ENCODE measurements at places on chromosomes 2 and 18. TPM values are rescaled to one million over a fixed set of nuclear protein-coding genes. Genes with fewer than 3 reads are reported as not detected.

- no peaks in the 10 kb centered on the region for H3K27me3 ChIP-seq
- peak; percentile 83 for DNase-seq
Observed at GRCh38 chr18:49359732-49360444, 100.6 kb downstream of the DYM start.

GRCh38 chr2:705971-706511, 28.8 kb upstream of the TMEM18 start:
- no peaks in the 10 kb centered on the region for H3K36me3 ChIP-seq
- no peak for DNase-seq
- no peaks in the 10 kb centered on the region for H3K4me1 ChIP-seq
- H3K27ac ChIP-seq = no peak overlapping the region

GRCh38 chr2:108351889-108352288, 25.9 kb upstream of the SULT1C4 start:
- peak; percentile 54 for DNase-seq
- peaks cover 3% of the 10 kb centered on the region for H3K27me3 ChIP-seq
- H3K36me3 ChIP-seq = no peaks in the 10 kb centered on the region
- no peaks in the 10 kb centered on the region for H3K4me1 ChIP-seq

DNA sequence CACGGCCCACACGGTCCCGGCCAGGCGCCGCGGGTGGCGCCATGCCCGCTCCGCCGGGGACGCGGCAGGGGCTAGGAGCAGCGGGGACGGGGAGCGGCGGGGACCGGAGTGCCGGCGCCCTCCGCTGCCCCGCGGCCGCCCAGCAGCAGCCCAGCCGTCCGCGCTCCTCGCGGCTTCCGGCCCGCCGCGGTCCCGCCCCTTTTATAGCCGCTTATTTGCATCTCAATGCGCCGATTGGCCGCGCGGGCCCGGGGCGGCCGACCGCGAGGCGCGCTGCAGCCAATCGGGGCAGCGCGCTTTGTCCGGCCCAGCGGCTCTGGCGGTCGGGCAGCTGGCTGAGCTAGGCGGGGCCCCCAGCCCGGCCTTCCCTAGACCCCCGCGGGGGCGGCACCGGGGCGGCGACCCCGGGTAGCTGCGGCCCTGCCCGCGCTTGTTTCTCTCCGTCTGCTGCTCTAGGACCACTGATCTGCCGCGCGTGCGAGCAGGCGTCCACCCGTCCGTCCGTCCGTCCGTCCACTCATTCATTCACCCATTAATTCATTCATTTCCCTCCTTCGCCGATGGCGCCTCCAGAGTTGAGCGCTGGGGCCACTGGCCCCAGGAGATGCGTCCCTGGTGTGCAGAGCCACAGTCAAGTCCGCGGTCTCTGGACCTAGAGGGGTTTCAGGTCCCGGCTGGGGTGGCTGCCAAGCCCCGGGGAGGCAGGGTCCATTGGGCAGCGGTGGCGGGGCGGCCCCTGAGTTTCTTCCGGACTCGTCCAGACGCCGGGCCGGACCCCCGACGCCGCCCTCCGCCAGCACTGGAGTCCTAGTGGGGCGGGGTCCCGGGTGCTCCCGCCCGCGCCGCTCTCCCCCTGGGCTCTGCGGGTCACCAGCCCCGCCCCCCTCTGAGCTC, at the start of gene HES6:
HES6 (minus strand) TSS at position 176 of the 894 bp plus-strand sequence; CDS start at position 43, 133 bp downstream.
- no peaks in the 10 kb centered on the region for H3K36me3 ChIP-seq
- H3K27me3 ChIP-seq = peaks cover 28% of the 10 kb centered on the region
- peaks cover 2% of the 10 kb centered on the region for H3K4me1 ChIP-seq
- peak; percentile 79 for DNase-seq
- peak within 1 kb of the TSS; percentile 60 for H3K4me3 ChIP-seq
- H3K27ac ChIP-seq = no peak within 1 kb of the TSS

DNA sequence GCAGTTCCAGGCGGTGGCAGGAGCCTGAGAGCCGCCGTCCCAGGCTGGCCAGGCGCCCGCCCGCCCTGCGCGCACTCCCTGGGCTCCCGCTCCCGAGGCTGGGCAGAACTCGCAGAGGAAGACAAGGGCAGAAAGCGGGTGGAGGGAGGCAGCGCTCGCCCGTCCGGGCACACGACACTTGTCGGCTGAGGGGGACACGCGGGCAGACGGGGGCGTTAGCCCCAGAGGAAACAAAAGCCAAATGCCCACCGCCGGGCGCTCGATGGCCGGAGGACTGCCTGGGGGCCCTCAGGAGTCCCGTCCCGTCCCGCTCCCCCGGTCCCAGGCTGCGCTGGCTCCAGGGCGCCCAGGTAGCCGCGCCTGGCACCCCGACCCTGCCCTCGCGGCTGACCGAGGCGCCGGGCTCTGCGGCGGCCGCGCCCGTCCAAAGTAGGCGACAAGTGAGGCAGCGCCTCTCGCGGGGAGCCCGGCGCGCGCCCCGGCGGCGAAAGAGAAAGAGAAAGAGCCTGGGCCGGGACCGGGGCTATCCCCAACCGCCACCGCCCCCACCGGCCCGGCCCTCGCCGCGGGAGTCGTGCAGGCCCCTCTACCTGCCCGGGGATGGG, 491 bp downstream of the L3MBTL4 start:
- H3K4me1 ChIP-seq = no peaks in the 10 kb centered on the region
- no peaks in the 10 kb centered on the region for H3K36me3 ChIP-seq
- DNase-seq = no peak
- H3K4me3 ChIP-seq = no peak overlapping the region
- H3K27ac ChIP-seq = no peak overlapping the region

GRCh38 chr18:73954268-73954667, 193.4 kb downstream of the FBXO15 start:
- no peaks in the 10 kb centered on the region for H3K36me3 ChIP-seq
- no peak overlapping the region for H3K27ac ChIP-seq
- no peak for DNase-seq
- no peaks in the 10 kb centered on the region for H3K27me3 ChIP-seq
- no peaks in the 10 kb centered on the region for H3K4me1 ChIP-seq

GRCh38 chr2:73561422-73561821, 80.8 kb downstream of the NAT8 start:
- no peak overlapping the region for H3K27ac ChIP-seq
- H3K27me3 ChIP-seq = no peaks in the 10 kb centered on the region
- H3K4me3 ChIP-seq = no peak overlapping the region
- no peaks in the 10 kb centered on the region for H3K36me3 ChIP-seq
- H3K4me1 ChIP-seq = no peaks in the 10 kb centered on the region

- DNase-seq = peak; percentile 79
- no peak overlapping the region for H3K27ac ChIP-seq
- no peak overlapping the region for H3K4me3 ChIP-seq
- H3K36me3 ChIP-seq = no peaks in the 10 kb centered on the region
- H3K4me1 ChIP-seq = peaks cover 3% of the 10 kb centered on the region
- peaks cover 9% of the 10 kb centered on the region for H3K27me3 ChIP-seq
Observed at GRCh38 chr2:120680136-120680761, 55.4 kb upstream of the GLI2 start.

GRCh38 chr2:192555740-192556139, 361.0 kb upstream of the TMEFF2 start:
- H3K36me3 ChIP-seq = no peaks in the 10 kb centered on the region
- H3K4me1 ChIP-seq = no peaks in the 10 kb centered on the region
- no peak for DNase-seq
- no peak overlapping the region for H3K27ac ChIP-seq
- H3K4me3 ChIP-seq = no peak overlapping the region

DNA sequence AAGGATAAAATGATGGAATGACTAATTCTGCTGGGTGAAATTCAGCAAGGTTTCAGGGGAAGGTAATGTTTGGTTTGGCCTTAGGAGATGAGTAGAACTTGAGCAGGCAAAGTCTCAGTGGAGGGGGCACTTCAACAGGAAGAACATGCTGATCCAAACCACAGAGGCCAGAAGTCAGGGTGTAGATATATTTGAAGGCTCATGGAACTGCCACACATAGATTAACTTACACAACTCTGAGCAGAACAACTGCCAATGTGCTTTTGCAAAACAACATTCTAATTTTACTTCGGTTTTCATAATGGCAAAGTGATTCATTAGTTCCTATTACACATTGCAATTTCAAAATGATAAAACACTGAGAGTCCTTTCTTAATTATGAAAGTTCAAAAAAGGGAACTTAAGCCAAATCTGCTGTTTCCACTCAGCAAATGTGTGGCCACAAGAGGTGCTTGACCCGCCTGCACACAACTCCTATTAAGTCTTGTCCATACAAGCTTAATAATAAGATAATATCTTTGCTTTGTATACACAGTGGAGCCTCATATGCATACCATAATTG, 284.8 kb downstream of the MREG start:
- H3K4me1 ChIP-seq = peaks cover 9% of the 10 kb centered on the region
- no peaks in the 10 kb centered on the region for H3K36me3 ChIP-seq
- H3K27ac ChIP-seq = no peak overlapping the region
- H3K27me3 ChIP-seq = no peaks in the 10 kb centered on the region
- peak; percentile 99 for DNase-seq

DNA sequence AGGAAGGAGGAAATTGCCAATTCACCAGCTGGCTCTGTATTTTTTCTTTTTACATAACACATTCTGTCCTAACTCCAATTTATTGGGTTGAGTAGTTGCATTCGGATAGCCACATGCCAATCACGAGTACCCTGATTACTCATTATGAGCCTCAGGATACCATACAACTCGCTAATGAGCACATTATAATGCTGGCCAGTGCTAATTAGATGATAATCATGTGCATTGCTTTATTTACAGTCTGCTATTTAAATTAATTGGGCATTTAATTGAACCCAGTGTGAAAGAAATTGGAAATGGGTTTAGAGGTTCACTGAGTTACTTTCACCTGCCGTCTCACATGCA, 15.2 kb downstream of the G6PC2 start:
- no peaks in the 10 kb centered on the region for H3K36me3 ChIP-seq
- H3K27me3 ChIP-seq = peaks cover 5% of the 10 kb centered on the region
- no peak overlapping the region for H3K4me3 ChIP-seq
- H3K27ac ChIP-seq = no peak overlapping the region
- H3K4me1 ChIP-seq = no peaks in the 10 kb centered on the region
- DNase-seq = no peak

DNA sequence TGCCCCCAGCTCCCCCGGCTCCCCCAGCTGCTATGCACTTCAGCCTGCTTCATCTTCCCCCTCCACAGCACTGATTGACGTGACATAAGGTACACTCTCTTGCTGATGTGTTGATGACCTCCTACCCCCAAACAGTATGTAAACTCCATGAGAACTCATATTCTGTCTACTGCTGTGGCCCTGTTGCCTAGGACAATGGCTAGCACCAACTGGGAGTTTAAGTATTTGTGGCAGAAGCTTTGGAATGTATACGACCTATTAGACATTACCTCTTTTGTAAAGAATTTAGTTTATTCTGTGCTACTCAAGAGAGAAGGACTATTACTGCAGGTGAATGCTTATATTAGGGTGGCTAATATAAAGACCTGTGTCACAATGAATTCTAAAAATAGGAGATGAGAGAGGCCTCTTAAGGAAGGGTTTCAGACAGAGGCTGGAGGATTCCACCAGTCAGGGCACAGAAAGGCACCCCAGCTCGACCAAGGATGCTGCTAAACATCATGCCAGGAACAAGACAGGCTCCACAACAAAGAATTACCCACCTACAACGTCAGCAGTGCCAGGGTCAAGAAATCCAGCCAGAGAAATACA, 60.6 kb downstream of the CABYR start:
- H3K4me3 ChIP-seq = no peak overlapping the region
- DNase-seq = peak; percentile 52
- no peaks in the 10 kb centered on the region for H3K4me1 ChIP-seq
- H3K36me3 ChIP-seq = no peaks in the 10 kb centered on the region

DNA sequence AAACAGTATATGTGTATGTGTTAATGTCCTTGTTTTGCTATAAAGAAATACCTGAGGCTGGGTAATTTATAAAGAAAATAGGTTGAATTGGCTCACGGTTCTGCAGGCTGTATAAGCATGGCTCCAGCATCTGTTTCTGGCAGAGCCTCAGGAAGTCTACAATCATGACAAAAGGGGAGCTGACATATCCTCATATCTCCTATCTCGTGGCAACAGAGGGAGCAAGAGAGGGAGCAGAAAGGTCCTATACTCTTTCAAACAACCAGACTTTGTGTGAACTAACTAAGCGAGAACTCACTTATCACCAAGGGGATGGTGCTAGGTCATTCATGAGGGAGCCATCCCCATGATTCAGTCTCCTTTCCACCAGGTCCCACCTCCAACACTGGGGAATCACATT, 13.0 kb downstream of the CALCRL start:
- H3K27ac ChIP-seq = no peak overlapping the region
- H3K4me1 ChIP-seq = peaks cover 4% of the 10 kb centered on the region
- H3K27me3 ChIP-seq = no peaks in the 10 kb centered on the region

DNA sequence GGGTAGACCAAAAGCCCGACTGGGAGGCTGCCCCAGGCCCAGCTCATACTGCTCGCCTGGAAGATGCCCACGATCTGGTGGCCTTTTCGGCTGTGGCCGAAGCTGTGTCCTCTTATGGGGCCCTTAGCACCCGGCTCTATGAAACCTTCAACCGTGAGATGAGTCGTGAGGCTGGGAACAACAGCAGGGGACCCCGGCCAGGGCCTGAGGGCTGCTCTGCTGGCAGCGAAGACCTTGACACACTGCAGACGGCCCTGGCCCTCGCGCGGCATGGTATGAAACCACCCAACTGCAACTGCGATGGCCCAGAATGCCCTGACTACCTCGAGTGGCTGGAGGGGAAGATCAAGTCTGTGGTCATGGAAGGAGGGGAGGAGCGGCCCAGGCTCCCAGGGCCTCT, 61.7 kb downstream of the TET3 start:
- peaks cover 6% of the 10 kb centered on the region for H3K36me3 ChIP-seq
- H3K4me1 ChIP-seq = no peaks in the 10 kb centered on the region
- no peak overlapping the region for H3K4me3 ChIP-seq

DNA sequence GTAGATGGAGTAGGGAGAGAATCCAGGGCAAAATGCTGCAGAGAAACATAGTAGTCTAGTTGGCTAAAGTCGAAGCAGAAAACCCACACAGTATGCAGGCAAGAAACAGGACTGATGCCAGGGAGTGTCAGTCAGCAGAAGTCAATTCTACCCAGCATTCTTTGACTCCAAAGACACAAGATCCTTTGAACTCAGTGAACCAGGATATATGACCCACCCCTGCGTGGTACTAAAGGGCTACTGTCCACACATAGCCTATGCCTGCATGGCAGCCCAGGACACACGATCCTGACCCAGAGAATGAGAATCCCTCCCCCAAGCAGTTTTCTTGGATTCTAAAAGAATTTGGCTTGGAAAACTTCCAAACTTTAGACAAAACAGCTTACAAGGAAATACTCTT, 42.5 kb downstream of the ALK start:
- no peak overlapping the region for H3K4me3 ChIP-seq
- no peaks in the 10 kb centered on the region for H3K27me3 ChIP-seq
- DNase-seq = peak; percentile 61
- H3K4me1 ChIP-seq = no peaks in the 10 kb centered on the region
- H3K36me3 ChIP-seq = no peaks in the 10 kb centered on the region

KHK gene
- 1.3 TPM for total RNA-seq

ZNF24 gene
- 31.8 TPM for total RNA-seq

PARD3B gene
- total RNA-seq = 20.6 TPM

PDE11A gene
- not detected for total RNA-seq

HOXD13 gene
- not detected for total RNA-seq

EDAR gene
- not detected for total RNA-seq

ROCK2 gene
- 58.1 TPM for total RNA-seq

SERPINB11 gene
- total RNA-seq = not detected

AFG3L2 gene
- 38.5 TPM for total RNA-seq

ZSWIM2 gene
- total RNA-seq = under 0.01 TPM

SERPINB12 gene
- total RNA-seq = not detected

NOSTRIN gene
- not detected for total RNA-seq

Measured in fibroblast of lung (primary cell).